ENCODE measurements at places on chromosomes 16 and 17.

GRCh38 chr17:46968224-46968834, 10.7 kb downstream of the RPRML start:
- DNase-seq, result no peak

GRCh38 chr16:57118461-57119084, 26.2 kb downstream of the CPNE2 start:
- no peak for DNase-seq

GRCh38 chr16:65644821-65645220, 523.0 kb upstream of the CDH11 start:
- DNase-seq, result no peak

- DNase-seq, result no peak
Observed at GRCh38 chr16:72853575-72854266, 194.2 kb downstream of the ZFHX3 start.

DNA sequence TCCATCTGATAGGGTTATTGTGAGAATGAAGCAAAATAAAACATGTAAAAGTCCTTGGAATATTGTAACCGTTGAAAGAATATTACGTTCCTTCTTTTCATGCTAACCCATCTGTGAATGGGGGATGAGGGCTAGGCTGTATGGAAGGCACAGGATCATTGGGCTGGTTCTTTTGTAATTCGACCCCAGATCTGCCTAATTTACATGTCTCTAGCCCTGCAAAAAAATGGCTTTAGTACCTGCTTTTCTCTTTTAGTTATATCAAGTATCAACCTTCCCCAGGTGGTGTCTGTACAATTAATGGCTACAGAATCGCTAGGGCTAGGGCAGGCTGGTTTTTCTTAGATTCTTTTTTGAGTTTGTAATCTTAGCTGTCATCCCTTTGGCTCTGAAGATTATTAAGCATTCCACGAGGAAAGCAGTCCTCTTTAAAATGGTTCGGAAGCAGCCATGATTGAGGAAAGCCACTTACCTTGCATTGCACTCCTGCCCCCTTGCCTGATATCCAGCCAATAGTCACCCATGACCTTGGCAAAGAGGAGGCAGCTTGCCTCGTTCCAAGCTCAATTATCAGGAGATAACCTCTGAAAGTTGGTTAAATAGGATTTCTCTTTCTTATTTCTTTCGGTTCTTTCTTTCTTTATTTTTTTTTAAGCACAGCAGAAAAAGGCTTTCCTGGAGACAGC, 153.9 kb upstream of the ZKSCAN2 start:
- DNase-seq, result no peak

GRCh38 chr17:8469964-8470363, 34.3 kb downstream of the NDEL1 start:
- DNase-seq, result no peak

DNA sequence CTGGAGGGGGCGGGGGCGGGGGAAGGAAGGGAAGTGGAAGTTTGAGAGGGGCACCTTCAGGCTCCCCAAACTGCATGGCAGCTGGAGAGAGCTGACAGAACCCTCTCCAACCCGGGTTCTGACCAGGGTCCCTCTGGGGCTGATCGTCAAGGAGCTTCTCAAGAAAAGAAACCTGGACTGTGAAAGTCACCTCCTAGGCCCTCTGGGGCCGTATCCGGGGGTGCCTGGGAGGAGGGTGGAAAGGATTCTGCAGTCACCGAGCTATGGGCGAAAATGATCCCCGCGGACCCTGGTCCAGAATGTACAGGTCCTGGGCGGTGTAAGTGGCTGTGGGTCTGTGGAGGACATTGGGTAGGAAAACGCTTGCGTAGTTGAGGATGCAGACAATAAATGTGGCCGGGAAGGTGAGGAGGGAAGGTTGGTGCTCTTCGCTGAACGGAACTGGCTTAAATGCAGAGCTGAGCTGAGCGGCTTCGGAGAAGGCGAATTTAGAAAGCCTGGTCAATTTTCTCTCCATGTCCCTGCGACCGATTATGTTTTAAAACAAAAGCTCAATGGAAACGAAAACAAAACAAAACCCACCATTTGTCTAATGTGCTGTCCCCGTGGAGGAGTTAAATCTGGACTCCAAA, 3.6 kb upstream of the LHX1 start:
- no peak for DNase-seq
